ENCODE measurements at places on chromosomes 7 and 10.

GRCh38 chr10:10782603-10783002 lies 235.1 kb upstream of the CELF2 start:
- DNase-seq: no peak

- no peak for DNase-seq
Measured at GRCh38 chr10:101450277-101451080, 96.5 kb downstream of the BTRC start.

- no peak for DNase-seq
Measured at GRCh38 chr7:51075681-51076580, 240.7 kb downstream of the COBL start.

DNA sequence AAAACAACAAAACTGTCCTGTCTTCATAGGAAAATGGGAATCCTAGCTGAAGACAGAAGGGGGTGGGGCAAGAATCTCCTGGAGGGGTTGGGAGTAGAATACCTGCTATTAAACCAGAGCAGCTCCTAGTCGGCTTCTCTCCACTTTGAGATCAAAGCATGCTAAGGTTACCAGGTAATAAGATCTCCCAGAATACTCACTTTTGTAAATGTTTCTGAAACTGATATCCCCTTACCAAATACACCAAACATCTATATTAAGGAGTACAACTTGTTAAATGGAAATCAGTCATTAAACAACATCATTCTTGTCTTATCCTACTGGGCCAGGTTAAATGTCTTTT lies 29.5 kb upstream of the DAGLB start:
- DNase-seq: no peak

GRCh38 chr7:105161366-105161765 lies 147.4 kb downstream of the KMT2E start:
- no peak for DNase-seq

- DNase-seq: no peak
Measured at GRCh38 chr10:1360011-1360557, 303.9 kb downstream of the WDR37 start.

DNA sequence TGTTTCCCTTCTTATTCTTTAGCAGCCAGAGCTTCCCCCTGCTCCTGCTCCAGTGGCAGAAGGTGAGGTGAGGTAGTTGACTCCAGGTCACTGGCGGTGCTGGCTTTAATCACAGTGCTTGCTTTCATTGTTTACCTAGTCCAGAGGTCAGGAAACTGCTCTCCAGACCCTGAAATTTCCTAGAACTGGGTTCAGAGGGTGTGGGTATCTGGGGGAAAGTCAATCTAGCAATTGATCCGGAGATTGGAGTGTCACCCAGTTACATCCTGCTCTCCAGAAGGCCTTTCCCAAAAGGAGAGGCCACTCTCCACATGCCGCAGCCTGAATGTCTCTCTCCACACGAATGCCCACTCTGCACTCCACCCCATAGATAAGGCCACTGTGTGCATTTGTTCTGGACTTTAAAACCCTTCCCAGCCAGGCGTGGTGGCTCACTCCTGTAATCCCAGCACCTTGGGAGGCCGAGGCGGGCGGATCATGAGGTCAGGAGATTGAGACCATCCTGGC lies 2.1 kb upstream of the MBL2 start:
- DNase-seq: no peak

- no peak for DNase-seq
Measured at GRCh38 chr7:30553546-30553945, 41.1 kb upstream of the GARS1 start.

- peak; percentile 41 for DNase-seq
Measured at GRCh38 chr7:143391462-143392404, 10.6 kb downstream of the ZYX start.

DNA sequence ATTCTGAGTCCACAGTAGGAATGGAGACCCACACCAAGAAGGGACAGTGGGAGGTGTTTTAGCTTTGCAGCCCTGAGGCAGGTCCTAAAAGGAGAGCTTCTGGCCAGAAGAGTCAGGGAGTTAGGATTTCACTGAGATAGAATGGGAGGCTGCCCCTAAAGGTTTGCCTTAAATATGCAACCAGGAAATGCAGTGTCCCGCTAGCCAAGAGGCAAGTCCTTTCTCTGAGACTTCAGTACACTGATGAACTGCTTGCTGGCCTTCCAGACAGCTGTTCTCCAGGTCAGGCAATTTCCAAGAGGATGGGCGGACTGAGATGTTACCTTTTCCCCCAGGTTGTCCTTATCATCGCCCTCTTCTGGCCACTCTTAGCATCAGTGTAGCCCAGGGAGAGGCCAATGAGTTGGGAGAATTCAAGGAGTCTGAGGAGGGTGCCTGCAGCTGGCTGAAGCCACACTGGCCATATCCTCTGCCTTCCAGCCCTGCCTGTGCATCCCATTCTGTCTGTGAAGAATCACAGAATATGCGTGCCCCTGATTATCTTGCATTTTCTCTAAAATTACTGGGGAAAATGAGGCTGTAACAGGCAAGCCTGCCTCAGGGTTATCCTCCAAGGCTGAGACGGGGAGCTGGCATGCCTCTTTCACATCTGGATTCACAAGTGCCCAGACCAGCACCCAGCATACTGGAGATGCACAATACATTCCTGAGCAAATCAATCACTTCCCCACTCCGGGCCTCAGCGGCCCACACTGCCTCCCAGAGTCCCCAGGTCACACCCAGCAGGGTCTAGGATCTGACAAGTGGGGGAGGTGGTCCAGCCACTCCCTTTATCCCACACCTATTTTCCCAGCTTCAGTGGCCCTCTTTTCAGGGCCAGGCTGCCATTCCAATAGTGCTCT lies 2.4 kb downstream of the TLL2 start:
- no peak for DNase-seq

Data from GOT3 (cell line).